ENCODE measurements at places on chromosomes 11 and 22. TPM values are rescaled to one million over a fixed set of nuclear protein-coding genes. Genes with fewer than 3 reads are reported as not detected.
A peak's percentile ranks its signal among the peaks of the same experiment; 100 is the strongest.

BIRC3 gene
- 30.0 TPM for total RNA-seq

PRRG4 gene
- total RNA-seq: 25.5 TPM

MYO7A gene
- 23.5 TPM for total RNA-seq

GPHA2 gene
- total RNA-seq: not detected

TEAD1 gene
- total RNA-seq: 80.1 TPM

TBX10 gene
- total RNA-seq: not detected

DNA sequence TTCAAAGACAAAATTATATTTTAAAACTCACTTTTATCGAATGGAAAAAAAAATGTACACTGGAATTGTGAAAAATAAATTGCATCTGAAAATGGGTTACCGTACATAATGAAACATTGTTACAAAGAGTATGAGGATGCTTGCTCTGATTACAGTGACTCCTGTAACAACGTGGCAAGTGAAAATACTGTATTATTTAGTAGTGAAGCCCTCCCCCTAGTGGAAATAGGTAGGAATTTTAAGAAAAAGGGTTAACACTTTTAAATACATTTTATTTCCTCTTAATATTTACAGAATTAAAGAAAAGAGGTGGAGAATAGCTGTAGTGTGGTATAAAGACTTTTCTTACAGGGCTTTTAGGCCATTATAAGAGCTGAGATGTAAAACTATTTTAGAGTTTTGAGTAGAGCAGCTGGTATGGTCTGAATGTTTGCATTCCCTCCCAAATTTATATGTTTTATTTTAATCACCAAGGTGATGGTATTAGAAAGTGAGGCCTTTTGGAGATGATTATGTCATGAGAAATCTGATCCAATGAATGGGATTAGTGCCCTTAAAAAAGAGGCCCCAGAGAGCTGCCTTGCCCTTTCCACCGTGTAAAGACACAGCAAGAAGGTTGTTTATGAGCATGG, 25.2 kb downstream of the FAM76B start:
- no peak overlapping the region for H3K4me3 ChIP-seq
- peaks cover 7% of the 10 kb centered on the region for H3K36me3 ChIP-seq
- no peaks in the 10 kb centered on the region for H3K4me1 ChIP-seq
- H3K27me3 ChIP-seq: no peaks in the 10 kb centered on the region
- no peak for DNase-seq
- H3K27ac ChIP-seq: no peak overlapping the region

DNA sequence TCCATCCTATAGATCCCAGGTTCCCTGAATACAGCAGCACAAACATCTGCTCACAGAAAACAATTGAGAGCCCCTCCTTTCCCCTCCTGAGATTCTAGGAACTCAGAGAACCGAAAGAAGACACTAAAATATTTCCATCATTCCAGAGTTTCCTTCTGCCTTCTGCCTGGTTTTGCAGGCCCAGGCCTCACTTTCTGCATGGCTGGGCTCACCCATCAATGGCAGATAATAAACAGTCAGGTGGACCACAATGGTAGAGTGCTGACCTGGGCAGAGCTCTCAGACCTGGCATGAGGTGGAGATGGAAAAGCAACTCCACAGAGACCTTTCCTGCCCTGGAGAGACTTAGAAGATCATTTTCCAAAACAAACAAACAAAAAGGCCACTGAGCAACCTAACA, 389.1 kb downstream of the NXPE2 start:
- no peak overlapping the region for H3K4me3 ChIP-seq
- no peaks in the 10 kb centered on the region for H3K4me1 ChIP-seq
- no peak overlapping the region for H3K27ac ChIP-seq
- no peak for DNase-seq
- H3K36me3 ChIP-seq: no peaks in the 10 kb centered on the region

- no peak for DNase-seq
- no peak overlapping the region for H3K27ac ChIP-seq
- no peaks in the 10 kb centered on the region for H3K27me3 ChIP-seq
- H3K4me3 ChIP-seq: no peak overlapping the region
- H3K36me3 ChIP-seq: no peaks in the 10 kb centered on the region
These were observed 490.4 kb downstream of the INSC start for GRCh38 chr11:15605094-15605493.

DNA sequence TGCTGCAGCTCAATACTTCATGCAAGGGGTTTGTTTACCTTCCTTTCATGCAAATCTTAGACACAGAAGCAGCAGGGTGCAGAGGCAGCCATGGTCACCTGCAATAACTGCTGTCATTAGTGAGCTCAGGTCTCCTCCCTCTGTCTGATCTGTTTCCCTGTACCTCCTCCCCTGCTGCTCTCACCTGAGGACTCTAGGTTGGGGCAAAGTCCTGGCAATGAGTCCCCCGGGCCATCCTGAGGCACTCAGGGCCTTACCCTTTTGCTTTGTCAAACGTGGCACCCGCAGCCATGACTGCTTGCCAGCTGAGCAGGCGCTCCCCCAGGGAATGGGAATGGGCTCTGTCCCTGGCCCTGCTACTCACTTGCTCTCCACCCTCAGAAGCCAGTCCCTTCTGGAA, 3.9 kb downstream of the LRRC10B start:
- H3K36me3 ChIP-seq: no peaks in the 10 kb centered on the region
- no peak for DNase-seq
- H3K27me3 ChIP-seq: peaks cover 9% of the 10 kb centered on the region
- peaks cover 12% of the 10 kb centered on the region for H3K4me1 ChIP-seq
- peak overlapping the region; percentile 82 for H3K27ac ChIP-seq

- no peaks in the 10 kb centered on the region for H3K4me1 ChIP-seq
- peak overlapping the region; percentile 19 for H3K27ac ChIP-seq
- no peak overlapping the region for H3K4me3 ChIP-seq
- peaks cover 4% of the 10 kb centered on the region for H3K36me3 ChIP-seq
These were observed 32.5 kb downstream of the AHNAK start for GRCh38 chr11:62514151-62514550.

DNA sequence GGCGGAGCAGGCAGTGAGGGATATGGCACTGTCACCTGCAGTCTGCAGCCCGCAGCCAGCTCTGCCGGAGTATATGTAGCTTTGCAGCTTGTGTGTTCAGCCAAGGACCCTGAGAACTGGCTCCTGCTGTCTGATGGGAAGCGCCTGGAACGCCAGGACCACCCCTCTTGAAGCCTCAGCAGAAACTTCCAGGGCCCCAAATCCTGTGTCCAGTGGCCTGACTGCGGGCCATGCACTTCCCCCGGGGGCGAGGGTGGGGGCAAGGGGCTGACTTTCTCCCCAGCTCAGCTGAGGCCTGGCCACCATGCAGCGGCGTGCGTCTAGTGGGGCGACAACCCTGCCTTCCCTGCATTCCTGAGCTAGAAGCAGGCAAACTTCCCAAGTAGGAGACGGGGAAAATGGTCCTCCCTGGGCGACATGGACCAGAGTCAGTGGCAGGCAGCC, 32.3 kb downstream of the PISD start:
- peak overlapping the region; percentile 88 for H3K4me3 ChIP-seq
- peaks cover 8% of the 10 kb centered on the region for H3K4me1 ChIP-seq
- no peaks in the 10 kb centered on the region for H3K36me3 ChIP-seq
- H3K27ac ChIP-seq: peak overlapping the region; percentile 94
- H3K27me3 ChIP-seq: no peaks in the 10 kb centered on the region

DNA sequence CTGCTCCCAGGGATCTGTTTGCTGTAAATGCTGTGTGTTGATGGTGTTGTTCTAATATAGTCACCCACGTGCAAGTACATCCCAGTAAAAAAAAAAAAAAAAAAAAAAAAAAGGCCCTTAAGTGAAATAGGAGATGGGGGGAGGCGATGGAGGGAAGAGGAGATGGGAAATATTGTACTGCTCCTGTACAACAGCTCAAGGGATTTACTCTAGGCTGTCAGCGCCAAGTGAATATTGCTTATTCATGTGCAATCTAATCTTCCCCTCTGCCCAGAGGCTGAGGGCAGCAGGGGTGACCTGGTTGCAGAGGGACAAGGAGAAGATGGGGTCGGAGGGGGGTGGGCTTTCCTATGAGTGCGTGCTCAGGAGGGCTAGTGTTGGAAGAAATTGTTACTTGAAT, 206.2 kb upstream of the CADM1 start:
- no peaks in the 10 kb centered on the region for H3K36me3 ChIP-seq
- H3K4me3 ChIP-seq: no peak overlapping the region
- no peaks in the 10 kb centered on the region for H3K27me3 ChIP-seq
- H3K27ac ChIP-seq: no peak overlapping the region
- DNase-seq: no peak
- H3K4me1 ChIP-seq: no peaks in the 10 kb centered on the region

DNA sequence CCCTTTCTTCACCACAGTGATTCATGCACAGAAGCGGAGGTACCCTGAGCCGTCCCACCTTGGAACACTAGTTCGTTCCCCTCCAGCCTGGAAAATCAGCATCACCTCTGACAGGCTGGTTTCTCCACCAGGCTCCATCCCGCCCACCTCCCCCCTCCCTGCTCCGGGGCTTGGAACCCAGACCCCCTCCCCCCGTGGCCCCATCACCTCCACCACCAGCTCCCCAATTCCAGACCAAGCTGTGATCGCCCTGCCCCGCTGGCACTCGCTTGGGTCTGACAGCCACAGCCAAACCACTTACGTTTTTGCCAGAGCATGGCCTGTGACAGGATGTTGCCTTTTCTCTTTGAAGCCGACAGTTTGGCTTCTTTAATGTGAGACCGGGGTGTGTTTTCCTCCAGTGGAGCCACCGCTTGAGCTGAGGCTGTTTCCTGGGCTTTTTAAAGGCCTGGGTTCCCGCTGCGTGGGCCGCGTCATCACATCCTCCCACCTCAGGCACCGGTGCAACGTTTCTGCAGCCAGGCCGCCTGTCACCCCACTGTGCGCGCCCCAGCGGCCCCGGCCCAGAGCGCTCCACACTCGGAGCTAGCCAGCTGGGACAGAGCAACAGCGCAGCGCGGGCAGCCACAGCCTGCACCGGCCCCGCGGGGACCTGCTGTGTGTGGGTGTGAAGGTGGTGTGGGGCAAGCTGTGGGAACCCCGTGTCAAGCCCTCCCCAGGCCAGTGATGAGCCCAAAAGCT, at the start of gene POU2AF1:
Gene POU2AF1, minus strand, starts transcription at position 415 of the 741 bp plus-strand sequence. Its CDS starts 98 bp downstream, at position 317.
- no peak for DNase-seq
- H3K27me3 ChIP-seq: no peaks in the 10 kb centered on the region
- H3K4me3 ChIP-seq: no peak within 1 kb of the TSS
- H3K4me1 ChIP-seq: no peaks in the 10 kb centered on the region

DNA sequence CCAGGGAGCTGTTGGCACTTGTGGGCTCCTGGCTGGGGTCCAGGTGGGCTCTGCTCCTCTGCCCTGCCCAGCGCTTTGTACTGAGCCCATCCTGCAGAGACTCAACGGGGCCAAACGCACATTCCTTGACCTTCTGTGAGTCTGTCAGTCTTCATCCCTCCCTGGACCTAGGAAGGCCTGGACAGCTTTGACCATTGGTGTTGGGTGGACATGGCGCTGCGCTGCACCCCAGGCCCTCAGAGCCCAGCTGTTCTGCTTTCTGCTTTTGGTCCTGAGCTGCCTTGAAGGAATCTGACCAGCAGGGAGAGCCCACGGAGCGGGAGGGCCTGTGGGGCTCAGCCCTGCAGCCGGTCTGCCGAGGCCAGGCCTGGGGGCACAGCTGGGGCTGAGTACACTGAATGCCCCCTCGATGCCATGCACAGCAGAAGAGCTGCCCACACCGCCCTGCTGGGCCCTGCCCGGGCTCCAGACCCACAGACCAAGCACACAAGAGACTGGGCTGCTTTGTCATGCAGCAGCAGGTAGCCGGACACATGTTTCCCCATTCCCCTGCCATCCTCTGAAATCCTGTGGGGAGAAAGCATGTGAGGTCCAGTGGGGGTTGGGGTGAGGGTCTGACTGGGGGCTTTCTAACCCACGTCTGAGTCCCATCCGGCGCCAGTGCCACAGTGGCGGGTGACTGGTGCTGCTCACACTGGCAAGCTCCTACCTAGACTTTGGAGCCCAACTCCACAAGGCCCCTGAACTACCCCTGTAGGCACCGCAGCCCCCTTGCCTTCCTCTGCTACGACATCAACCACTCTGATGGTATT, 24.1 kb upstream of the CCDC188 start:
- H3K27ac ChIP-seq: no peak overlapping the region
- no peaks in the 10 kb centered on the region for H3K36me3 ChIP-seq
- no peaks in the 10 kb centered on the region for H3K4me1 ChIP-seq

DNA sequence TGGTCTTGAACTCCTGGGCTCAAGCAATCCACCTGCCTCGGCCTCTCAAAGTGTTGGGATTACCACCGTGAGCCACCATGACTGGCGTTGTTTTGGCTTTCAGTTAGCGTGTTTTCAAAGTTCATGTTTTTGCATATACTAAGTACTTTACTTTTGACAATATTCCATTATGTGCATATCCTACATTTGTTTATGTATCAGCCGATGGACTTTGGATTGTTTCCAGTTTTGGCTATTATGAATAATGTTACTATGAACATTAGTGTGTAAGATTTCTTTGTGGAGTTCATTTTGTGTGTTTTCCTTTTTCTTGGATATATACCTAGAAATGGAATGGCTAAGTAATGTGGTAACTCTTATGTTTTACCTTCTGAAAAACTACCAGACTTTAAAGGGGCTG, 9.9 kb downstream of the CSTF3 start:
- no peaks in the 10 kb centered on the region for H3K27me3 ChIP-seq
- no peaks in the 10 kb centered on the region for H3K4me1 ChIP-seq
- no peak overlapping the region for H3K4me3 ChIP-seq
- no peak for DNase-seq

All from breast epithelium (tissue), 4 donors.